ENCODE measurements at places on chromosomes 5 and 9. TPM values are rescaled to one million over a fixed set of nuclear protein-coding genes. Genes with fewer than 3 reads are reported as not detected.

GRCh38 chr5:177493795-177494345, 3.5 kb downstream of the PDLIM7 start:
- DNase-seq = no peak

DNA sequence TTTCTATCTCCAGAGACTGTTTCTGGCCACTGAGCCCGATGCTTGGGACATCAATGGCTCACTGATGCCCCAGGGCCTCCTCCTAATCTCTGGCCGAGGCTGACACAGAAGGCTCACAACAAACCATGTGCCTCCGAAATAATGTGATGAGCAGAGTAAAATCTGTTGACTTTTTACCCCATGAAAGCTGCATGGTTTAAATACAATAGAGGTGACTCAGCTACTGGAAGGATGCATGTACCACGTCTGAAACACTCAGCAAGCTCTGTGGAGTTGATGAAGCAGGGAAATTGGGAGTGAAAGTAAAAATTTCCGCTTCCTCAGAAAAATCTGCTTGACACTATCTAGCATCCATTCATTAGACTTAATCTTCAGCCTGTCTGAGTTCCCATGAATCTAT, 111.1 kb upstream of the EQTN start:
- no peak for DNase-seq

- DNase-seq = no peak
Measured at GRCh38 chr5:26666371-26666770, 372.0 kb downstream of the CDH9 start.

- no peak for DNase-seq
Measured at GRCh38 chr9:132588098-132588497, 5.7 kb downstream of the BARHL1 start.

DNA sequence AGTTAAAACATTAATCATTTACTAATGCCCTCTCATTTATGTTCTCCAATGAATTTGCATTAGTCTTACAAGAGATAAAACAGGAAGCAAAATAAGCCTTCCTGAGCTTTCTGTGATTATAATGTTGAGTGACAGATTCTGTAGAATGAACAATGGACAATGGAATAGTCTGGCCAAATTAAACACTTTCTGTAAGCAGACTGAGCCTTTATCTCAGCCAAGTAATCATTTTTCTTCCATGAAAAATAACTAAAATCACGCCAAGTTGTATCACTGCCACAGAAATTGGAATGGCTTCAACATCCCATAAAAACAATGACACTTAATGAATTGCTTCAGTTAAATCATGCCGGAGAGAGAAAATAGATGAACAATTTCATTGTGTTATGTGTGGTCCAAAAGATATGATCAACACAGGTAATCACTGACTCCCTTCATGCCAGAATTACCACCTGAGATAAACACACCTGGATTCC, 63.0 kb downstream of the TSSK1B start:
- no peak for DNase-seq

SLC36A3 gene
- total RNA-seq = not detected

DNA sequence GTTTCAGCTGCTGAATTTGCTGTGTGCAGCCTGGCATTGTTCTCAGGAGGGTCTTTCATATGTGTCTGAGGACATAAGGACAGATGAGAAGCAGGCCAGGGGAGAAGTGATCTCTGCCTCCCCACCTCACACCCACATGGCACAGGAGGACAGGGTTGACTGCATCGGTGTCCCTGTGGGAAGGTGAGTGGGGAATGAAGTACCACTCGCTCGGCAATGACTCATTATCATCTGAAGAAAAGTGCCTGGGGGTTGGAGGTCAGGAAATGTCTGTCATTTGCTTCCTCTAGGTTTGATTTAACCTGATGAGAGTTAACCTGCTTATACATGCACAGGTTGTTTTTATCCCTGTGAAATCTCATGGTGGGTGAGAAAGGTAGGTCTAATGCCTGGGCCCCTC, 195.0 kb downstream of the GADD45G start:
- DNase-seq = no peak

FLT4 gene
- total RNA-seq = 1.7 TPM
